EL (cell line): ENCODE measurements at places on chromosomes 2 and 18.

- DNase-seq, result peak; percentile 51
Observed at GRCh38 chr2:61670591-61671501, 132.7 kb upstream of the XPO1 start.

DNA sequence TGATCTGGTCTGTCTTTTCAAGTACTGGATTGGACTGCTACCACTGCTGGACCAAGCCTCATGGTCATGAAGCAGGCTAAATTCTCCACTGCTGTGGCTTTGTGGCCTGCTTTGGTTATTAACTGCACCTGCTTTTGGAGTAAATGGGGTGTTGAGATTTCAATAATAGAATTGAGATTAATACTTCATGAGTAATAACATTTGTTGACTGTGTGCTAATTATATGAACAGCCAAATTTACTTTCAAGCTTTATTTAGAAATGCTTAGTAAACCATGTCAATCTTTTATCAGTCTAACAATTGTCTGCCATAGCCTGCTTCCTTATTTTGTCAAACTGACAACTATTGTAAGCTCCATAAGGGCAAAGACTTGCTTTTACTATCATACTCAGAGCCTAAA is 27.4 kb upstream of the MTIF2 start:
- DNase-seq, result no peak

GRCh38 chr2:11773747-11774525 is 27.5 kb downstream of the LPIN1 start:
- DNase-seq, result peak; percentile 51

DNA sequence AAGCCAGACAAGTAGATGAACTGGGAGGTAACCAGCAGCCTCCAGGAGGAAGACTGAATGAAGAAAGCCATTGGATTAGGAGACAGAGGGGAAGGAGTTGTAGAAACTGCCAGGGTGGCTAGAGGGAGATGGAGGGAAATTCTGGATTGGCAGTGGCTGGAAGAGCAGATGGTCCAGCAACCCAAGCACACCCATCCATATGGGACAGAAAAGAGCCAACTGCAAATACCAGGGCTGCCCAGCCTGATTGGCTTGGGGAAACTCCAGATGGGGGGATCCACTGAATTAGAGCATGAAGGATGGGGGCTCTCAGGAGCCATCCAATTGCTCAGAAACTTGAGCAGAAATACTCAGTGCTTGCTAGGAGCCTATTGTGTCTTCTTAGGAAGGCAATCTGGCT is 173.5 kb upstream of the EPB41L3 start:
- DNase-seq, result no peak

DNA sequence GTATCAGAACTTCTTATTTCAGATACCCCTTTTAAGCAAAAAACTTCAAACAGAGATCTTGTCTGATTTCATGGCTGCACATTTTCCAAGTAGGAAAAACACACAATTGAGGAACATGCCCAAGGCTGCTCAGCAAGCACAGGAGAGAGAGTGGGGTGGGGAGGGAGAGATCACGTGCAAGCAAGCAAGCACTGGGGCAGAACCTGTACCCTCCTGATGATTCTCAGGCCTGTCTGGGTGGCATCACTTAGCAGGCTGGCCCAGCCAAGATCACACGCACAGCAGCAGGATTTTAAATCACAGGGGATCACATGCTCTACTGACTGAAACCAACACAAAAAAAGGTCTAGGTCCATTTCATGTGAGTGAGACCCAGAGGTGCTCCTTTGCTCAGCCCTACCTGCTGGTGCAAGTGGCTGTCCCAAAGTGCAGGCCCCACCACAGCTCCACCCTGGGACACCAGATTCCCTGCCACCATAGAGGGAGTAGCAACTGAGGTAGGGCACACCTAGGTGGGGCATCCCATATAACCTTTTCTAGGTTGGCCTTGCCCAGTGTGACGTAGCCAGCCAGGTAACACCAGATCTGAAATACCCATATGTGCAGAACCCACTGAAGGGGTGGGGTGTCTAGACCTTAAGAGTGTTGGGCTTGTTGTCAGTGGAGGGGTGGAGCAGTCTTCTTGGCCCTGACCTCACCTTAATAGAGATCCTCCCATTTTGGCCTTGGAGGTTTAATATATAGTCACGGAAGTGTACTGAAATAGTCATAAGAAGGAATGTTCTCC is 1.8 kb upstream of the LYPD6B start:
- no peak for DNase-seq

DNA sequence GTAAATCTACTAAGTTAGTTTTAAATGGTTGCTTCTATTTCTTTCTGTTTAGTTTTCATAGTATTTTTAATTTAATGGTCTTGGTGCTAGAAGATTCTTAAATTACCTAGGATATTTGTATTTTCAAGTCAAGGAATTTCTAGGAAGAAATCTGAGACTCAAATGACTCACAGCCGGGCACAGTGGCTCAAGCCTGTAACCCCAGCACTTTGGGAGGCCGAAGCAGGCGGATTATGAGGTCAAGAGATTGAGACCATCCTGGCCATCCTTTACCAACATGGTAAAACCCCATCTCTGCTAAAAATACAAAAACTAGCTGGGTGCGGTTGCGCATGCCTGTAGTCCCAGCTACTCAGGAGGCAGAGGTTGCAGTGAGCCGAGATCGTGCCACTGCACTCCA is 95.5 kb downstream of the C2orf74 start:
- no peak for DNase-seq

GRCh38 chr2:166331468-166331867 is 44.3 kb downstream of the SCN9A start:
- DNase-seq, result peak; percentile 11

DNA sequence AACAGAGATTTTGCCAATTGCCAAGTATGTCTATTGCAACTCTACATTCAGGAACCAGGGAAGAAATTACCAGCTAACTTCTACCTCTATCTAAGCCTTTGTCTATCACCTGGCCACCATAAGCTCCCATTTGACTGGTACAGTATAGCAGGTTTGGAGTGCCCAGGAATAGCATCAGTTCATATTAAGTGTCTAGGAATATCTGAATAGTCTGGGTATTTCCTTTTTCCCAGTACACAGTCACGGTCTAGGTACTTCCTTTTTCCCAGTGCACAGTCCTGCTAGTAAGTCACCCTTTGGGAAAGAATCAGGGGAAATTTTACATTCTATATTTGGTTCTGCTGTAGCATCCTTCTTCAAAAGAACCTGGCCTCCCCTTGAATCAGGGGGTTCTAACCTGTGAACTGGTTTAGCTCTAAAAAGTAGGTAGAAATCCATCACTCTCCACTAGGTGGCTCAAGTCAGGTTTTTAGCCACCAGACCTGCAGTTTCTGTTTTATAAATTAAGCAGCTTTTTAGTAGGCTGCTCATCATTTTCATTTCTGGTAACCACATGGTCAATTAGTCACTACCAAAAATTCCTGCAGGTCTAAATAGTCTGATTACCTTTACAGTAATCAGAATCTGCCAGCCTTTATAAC is 49.3 kb upstream of the DNAJC10 start:
- peak; percentile 38 for DNase-seq

DNA sequence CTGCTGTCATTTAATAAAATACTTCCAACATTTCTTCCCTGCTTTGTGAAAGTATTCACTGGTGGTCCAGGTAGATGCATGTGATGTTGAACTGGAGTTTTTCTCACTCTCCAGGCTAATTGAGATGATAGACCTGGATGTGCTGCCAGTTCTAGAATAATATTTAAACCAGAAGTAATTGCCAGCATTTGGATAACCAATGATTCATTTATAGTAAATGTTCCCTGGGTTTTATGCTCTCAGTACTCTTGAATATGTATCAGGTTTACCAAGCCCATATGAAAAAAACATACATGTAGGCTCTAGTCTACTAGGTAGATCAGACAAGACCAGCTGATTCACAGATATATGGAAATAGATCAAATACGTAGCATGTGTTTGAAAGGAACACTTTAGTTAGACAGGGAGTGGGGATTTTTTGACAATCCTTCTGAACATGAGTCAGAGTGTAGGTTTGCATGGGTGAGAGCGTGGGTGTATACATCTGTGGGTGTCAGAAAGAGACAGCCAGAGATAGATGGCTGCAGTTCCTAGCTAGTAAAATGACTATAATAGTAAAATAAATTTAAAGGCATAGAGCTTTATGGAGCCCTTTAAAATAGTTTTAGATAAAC is 115.1 kb downstream of the NAB1 start:
- peak; percentile 24 for DNase-seq

GRCh38 chr2:197168705-197169104 is 141.9 kb downstream of the ANKRD44 start:
- DNase-seq, result peak; percentile 68

DNA sequence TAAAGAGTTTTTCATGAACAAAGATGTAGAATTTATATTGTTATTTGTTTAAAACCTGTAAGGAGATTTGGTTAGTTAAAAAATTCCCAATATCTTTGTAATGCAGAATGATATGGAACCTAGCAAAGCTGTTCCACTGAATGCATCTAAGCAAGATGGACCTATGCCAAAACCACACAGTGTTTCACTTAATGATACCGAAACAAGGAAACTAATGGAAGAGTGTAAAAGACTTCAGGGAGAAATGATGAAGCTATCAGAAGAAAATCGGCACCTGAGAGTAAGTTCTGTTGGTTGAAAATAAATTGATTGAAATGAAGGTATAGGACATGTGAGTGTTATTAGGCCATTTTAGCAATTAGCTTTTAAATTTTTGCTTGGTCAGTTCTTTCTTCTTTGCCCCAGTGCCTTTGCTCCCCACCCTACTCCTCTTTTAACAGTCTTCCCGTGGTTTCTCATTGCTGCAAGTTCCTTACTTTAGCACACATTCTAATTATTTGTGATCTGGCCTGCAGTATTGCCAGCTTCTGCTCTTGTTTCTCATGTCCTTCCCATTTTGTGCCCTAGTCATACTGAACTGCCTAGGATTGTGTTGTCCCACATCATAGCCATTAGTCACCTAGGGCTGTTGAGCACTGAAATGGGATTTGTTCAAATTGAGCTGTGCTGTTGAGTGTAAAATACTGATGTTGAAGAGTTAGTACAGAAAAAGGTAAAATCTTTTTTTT is 36.6 kb downstream of the VAPA start:
- peak; percentile 21 for DNase-seq

GRCh38 chr2:237353215-237353614 is 60.7 kb downstream of the COL6A3 start:
- no peak for DNase-seq

DNA sequence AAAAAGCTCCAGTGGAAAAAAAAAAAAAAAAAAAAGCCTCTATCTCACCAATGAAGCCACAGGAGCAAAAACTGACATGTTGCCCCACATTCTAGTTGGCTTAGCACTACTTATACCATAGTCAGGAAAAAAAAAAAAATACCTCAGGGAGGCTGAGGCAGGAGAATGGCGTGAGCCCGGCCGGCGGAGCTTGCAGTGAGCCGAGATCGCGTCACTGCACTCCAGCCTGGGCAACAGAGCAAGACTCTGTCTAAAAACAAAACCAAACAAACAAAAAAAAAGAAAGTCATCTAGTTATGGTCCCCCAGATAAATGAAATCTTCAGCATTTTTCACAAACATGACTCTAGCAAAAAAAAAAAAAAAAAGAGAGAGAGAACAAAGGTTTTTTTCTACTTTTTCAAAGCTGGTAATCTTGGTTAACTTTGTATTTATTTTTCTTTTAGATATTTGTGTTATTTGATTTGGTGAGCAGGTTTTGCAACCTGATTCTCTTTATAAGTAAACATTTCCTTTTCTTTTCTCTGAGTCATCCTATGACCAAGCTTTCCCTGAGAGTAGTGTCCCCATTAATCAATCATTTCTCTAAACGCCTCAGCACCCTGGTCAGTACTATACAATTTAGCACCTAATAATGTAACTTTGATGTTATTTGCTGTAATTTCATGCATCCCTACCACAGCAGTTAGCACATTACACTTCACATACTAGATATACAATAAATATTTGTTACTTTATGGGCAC is 273.7 kb upstream of the PIK3C3 start:
- DNase-seq, result no peak

DNA sequence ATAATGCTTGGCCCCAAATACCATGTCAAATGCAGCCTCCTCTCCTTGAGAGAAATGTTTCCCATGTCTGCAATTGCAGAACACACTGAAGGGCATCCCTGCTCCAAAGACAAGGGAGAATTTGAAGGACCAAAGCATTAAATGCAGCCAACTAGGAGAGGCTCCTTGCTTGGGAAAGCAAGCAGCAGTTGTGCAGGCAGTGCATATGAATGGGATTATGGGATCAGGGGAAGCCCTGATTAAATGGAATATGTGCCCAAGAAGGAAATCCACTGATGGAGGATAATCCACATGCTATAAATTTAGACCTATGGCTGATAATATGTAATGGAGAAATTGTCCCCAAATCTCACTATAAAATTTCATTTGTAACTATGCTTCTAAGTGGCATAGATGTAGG is 116.1 kb downstream of the NCKAP5 start:
- DNase-seq, result no peak

DNA sequence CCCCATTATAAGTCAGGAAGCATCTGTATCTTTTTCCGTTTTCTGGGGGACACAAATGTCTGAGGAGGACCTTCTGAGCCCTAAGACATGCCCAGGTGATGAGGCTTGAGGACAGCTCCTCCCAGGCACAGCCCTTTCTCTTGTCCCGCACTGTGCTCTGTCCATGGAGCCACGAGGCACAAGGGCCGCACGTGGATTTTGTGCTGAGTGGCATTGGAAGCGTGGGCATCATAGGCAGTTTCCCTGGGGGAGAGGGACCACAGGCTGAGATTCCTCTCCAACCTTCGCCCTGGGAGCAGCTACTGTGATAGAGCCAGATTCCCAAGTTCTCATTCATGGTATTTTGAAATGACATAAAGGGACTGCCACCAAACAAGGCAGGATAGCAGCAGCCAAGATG is 139.9 kb downstream of the SH3RF3 start:
- DNase-seq, result no peak

DNA sequence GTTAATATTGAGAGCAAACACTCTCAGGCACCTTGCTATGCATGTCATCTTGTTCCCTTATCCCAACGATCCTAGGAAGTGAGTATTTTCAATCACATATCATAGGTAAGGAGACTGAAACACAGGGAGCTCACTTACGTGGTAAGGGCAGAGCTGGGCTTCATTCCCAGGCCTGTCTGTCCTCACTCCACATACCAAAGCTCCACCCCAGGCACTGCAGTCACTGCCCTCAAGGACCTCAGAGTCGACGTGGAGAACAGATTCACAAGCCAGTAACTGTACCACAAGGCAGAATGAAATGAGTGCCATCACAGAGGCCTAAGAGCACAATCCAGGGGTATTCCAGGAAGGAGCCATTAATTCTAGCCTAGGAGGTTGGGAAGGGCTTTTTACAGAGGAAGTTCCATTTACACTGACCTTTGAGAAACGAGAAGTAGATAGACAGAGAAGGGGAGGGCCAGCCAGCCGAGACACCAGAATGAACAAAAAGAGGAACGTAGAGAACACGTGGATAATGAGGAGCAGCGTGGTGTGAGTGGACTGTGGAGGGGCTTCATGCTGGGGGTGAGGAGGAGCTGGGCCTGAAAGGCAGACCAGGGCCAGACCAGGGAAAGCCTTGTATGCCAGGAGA is 48.6 kb downstream of the KIAA2012 start:
- DNase-seq, result no peak
